ENCODE measurements at places on chromosomes 1 and 21.

GRCh38 chr1:24384251-24385090 lies 29.1 kb downstream of the STPG1 start:
- peak; percentile 51 for DNase-seq

GRCh38 chr1:11942280-11942679 lies 7.8 kb downstream of the PLOD1 start:
- no peak for DNase-seq

DNA sequence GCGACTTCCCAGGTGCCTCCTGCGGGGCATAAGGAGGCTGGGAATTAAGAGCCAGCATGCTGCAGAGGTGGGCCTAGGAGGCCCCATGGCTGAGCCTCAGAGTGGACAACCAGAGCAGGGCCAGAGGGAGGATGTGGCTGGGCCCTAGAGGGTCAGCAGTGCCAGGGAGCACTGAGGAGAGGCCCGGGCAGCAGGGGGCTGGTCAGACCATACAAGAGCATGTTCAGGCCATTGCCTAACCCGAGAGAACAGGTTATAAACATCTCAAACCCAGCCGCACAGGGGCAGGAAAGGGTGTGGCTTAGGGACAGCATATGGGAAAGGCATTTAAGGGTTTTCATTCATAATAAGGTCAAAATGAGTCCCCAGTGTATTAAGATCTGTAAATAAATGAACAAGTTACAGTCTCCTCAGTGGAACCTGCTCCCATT lies 51.1 kb downstream of the IER5 start:
- DNase-seq: no peak

DNA sequence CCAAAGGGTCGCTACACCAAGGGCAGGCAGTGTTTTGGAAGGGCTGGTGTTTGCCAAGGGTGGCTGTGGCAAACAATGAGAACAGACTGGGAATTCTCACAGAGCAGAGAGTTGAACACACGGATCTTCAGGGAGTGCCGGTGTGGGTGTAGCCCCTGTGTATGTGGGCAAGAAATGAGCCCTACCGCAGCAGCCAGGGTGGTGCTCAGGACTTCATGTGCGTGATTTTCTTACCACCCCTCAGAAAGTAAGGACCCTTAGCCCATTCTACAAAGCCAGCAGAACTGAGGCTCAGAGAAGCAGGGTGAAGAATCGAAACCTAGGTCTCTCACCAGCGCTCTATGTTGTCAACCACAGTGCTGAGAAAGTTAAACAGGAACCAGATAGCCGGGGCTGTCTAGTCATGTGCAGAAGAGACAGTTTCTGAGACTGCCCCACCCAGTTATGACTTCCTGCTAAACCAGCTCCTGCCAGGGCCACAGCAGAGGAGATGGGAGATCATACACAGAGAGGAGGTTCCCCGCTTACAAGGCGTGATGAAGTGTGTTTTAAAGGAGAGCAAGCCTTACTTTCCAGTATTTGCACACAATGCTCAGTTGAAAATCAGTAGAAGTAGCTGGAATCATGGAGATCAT lies 21.9 kb upstream of the MORC3 start:
- DNase-seq: peak; percentile 50

GRCh38 chr1:60896701-60897363 lies 185.5 kb upstream of the NFIA start:
- no peak for DNase-seq

DNA sequence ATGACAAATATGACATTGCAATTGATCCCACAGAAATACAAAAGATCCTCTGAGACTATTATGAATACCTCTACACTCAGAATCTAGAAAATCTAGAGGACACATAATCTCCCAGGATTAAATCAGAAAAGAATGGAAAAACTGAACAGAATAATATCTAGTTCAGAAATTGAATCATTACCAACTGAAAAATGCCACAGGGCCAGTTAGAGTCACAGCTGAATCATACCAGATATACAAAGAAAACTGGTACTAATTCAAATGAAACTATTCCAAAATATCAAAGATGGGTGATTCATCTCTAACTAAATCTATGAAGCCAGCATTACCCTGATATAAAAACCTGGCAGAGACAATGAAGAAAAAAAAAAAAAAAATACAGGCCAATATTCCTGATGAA lies 149.3 kb downstream of the BRINP3 start:
- DNase-seq: no peak
